ENCODE measurements at places on chromosomes 7 and 10.
A peak's percentile ranks its signal among the peaks of the same experiment; 100 is the strongest.

DNA sequence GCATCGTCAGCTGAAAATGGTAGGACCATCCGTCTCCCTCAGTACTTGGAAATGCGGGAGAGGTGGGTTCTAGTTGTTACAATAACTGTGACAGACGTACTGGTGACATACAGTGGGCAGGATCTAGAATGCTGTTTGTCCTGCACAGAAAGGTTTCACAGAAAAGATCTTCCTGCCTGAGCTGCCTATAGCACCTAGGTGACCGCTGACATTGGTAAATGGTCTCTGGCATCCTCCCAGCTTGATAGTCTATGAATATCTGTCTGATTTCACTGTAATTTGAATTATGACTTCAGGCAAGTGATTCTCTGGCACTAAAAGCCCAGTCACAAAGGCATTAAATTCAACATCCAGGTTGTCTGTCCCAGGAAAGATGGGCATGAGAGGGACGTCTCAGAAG lies 38.2 kb upstream of the CCDC3 start:
- no peak for DNase-seq

DNA sequence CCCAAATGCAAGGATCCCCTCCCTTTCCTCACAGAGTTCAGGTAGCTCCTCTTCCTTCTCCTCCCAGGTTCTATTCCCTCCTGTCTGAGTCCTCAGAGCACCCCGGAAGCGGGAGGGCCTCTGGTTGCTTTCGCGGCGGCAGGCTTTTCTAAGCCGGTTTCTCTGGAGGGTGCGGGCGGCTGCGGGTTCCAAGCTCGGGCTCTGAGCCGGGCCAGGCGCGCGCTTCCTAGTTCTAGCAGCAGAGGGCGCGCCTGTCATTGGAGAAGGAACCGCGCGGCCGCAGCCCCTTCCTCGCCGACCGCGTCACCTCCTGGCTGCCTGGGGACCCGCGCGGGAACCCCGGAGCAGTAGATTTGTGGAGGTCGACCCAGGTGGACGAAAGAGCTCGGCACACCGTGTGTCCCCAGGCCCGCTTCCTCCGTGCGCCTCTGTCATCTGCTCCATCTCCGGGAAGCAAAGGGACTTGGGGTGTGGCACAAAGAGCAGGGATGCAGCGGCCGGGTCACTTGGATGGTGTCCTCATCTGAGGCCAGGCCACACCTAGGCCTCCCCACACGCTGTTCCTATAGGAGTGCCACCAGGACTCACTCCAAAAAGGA lies 389.0 kb upstream of the PODXL start:
- DNase-seq: peak; percentile 10

GRCh38 chr10:128130051-128130450 lies 3.8 kb upstream of the MKI67 start:
- DNase-seq: no peak

DNA sequence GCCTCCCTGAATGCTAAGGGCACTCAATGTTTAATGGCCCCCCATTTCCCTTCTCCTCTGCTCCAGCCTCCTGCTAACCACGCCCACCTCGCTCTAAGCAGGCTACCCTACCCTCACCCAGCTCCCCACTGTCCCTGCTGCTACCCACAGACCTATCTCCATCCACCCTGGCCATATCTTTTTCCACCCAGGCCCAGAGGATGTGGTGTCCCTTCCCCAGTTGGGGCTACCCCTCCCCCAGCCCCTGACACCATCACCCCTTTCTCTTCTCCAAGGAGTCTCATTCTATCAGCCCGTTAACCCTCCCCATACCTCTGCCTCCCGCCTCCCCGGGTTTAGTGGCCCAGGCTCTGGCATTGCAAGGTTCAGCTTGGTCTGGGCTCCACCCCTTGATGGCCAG lies 28.9 kb upstream of the PPIF start:
- no peak for DNase-seq

DNA sequence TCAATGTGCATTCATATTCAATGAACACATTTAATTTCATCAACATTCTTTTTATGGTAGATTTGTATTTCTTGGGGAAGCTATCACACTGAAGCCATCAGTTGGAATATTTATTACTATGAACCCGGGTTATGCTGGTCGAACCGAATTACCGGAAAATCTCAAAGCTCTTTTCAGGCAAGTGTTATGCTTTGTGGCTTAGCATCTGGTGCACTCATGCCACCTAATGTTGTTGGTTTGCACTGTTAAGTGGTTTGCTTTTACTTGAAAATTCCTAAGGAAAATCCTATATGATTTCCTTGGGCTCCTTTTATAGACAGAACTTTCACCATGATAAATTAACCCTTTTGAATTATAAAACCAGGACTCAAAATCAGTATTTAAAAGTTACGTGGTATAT lies 147.9 kb downstream of the DNAH11 start:
- no peak for DNase-seq

DNA sequence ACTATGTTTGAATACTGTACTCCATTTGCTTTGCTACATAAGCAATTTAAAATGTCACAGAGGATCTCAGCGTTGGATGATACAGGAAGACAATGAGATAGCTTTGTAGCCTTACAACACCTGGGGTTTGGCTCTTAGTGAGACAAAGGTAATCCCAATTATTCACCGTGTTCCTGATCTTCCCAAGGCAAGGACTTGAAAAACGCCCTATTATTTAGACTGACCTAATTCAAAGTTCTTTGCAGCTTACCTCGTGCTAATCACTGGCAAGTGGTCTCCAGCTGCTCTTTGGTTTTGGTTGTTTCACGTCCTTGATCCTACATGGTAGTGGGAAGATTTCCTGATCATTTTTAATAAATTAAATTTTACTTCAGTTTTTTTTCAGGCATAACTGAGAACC lies 23.0 kb upstream of the C7orf33 start:
- DNase-seq: no peak

GRCh38 chr10:61350068-61350467 lies 103.1 kb downstream of the TMEM26 start:
- no peak for DNase-seq

- DNase-seq: no peak
These were observed 1258.1 kb upstream of the CELF2 start for GRCh38 chr10:9759596-9759995.

GRCh38 chr7:80588591-80588990 lies 49.9 kb upstream of the CD36 start:
- no peak for DNase-seq

- DNase-seq: no peak
These were observed 208.8 kb downstream of the MLLT10 start for GRCh38 chr10:21742740-21743412.

GRCh38 chr10:77027141-77027540 lies 610.5 kb downstream of the KCNMA1 start:
- DNase-seq: no peak

- peak; percentile 42 for DNase-seq
These were observed 945 bp upstream of the RHEB start for GRCh38 chr7:151520419-151521261.

DNA sequence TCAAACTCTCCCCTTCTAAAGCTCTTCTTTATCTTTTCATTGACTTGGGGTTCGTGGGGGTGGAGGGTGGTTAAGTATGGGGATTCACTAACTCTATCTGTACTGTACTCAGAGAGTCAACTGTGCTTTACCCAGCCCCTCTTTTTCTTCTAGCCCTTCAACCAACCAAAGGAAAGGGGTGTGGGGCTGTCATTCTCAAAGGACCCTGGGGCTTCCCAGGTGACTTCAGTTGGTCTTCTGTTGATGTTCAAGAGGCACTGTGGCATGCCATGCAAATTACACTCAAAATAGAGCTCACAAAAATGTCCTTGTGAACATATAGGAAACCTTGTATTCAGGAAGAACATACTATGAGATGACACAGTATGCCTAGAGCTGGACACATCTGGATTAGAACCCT lies 16.9 kb upstream of the RHOBTB1 start:
- no peak for DNase-seq

DNA sequence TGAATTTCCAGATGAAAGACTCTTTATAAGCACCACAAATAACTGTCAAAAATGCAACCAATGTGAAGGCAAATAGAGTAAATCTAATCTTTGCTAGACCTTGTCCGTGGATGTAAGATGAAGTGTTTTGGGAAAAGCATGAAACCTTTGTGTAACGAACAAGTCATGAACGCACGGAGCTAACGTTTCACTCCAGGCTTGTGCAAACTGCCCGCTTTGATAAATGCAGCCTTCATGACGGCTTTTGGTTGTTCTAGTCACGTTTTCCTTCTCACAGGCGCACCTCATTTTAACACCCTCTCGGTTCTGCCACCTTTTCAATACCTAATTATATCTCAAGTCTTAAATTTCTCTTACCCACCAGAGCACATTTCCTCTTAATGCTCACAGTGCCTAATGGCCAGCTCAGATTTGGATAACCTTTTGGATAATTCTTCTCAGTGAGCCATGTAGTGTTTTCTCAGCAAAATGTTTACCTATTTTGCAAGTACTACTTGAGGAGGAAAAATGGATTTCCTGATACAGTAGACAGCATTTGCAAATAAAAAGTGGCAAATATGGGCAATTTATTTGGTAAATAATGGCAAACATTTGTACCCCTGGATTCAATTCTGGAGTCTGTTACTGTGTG lies 63.2 kb downstream of the HECW1 start:
- no peak for DNase-seq

DNA sequence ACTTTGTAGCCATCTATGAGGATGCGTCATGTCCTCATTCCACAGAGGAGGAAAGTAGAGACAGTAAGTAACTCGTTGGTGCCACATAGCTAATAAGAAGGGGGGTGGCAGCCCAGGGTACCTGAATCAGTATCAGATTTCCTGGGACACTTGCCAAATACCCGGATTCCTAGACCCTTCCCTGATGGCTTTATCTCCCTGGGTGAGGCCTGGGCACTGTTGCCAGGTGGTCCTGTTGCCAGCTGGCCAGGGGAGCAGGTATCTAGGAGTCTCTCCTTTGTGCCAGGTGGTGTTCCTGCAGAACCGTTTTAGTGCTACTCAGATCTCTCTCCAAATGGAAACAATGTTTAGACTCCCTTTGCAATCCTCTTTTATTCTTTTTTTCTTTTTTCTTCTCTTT lies 12.7 kb downstream of the SLC29A3 start:
- no peak for DNase-seq

GRCh38 chr10:22825841-22826240 lies 102.0 kb upstream of the ARMC3 start:
- DNase-seq: no peak

- DNase-seq: no peak
These were observed 27.8 kb downstream of the NMT2 start for GRCh38 chr10:15140698-15141097.

- no peak for DNase-seq
These were observed 1.2 kb downstream of the AGAP3 start for GRCh38 chr7:151087245-151088018.

- DNase-seq: no peak
These were observed 245.9 kb downstream of the FGFR2 start for GRCh38 chr10:121352231-121352855.

- no peak for DNase-seq
These were observed 191.7 kb downstream of the RELN start for GRCh38 chr7:103797647-103798307.

DNA sequence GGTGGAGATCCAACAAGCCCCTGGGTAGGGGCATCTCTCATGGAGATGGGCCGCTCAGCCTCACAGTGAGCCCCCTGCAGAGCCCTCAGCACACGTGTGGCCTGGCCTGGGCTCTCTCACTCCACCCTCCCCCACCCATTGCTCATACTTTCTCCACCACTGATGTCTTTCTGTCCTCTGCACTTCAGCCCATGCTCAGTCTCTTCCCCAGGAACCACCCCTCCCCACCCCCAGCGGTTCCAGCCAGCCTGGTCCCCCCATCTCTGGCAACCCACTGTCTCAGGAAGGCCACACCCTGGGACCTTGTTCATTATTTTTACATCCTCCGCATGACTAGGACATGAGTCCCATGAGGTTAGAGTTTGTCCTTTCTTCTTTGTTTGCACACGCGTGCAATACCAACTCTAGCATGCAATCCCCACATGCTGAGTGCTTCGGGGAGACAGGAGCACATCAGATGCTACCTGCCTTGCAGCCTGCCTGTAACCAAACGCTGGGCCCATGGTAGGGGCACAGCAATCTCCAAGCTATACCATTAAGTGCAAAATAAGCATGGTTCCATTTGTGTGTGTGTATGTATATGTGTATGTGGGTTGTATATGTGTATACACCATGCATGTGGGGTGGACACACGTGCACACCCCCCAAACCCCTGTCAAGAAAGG lies 408.4 kb upstream of the FOXK1 start:
- no peak for DNase-seq

DNA sequence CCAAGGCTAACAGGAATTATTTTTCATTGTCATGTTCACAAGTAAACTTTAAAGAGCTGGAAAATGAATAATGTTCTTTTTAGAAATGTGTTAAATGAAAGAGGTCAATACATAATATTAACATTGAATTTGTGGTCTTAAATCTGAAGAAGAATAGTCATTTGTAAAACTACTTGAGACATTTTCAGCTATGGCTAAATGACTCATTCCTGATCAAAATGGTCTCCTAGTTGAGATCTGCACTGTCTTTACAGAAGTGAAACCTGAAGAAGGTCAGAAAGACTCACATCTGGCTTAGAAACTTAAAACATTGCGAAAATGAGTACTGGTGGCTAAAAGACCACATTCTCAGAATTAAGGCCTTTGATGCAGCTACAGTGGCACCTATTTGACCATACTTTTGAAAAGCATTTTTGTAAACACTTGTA lies 5.9 kb downstream of the PIK3CG start:
- DNase-seq: no peak

DNA sequence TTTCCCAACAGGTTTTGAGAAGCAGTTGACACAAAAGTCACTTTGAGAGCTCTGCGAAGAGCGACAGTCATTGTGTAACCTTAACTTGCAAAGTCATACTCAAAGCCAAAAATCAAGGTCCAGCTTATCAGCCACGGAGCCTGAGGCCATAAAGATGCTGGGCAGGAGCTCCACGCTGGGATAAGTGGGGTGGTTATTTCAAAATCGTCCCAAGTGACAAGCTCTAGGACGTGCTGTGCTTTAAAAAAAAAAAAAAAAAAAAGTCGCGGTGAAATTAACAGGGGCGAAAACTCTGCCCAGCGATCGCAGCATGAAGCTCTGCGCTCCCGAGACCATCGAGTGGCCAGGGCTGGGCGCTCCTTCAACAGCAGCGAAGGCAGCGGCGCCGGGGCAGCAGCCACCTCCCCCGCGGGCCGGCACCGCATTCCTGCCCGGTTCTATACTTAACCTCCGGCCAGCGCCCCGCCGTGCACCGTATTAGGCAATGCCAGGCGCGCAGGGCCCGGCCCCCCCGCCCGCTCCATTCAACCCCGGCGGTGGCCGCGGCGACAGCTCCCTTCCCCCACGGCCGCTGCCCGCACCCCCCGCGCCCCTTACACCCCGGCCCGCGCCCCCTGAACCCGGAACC lies 657 bp downstream of the HACD1 start:
- DNase-seq: peak; percentile 2

DNA sequence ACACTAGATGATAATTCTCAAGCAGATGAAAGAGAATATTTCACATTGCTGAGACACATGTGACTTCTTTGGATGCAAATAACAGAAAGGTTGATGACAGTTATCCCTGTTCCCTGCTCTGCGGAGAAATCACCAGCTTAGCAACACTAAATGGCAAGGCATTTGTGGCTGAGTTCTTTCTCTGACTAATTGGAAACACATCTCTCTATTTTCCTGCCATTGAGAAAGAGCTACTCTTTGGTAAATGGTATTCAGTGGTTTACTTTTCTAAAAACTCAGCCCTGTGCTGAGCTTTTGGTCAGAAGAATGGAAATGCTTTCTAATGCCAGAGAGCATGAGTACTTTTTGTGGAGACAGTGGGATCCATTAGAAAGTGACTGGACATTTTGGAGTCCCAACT lies 771.4 kb downstream of the LRMDA start:
- no peak for DNase-seq

All from stimulated activated CD4-positive, alpha-beta T cell treated with anti-CD3 and anti-CD28 coated beads, Interleukin-1b, Interleukin-23, amount 100 ng/mL, for 4 hours (primary cell).